B cell (primary cell): ENCODE measurements at places on chromosomes 11 and 22.

DNA sequence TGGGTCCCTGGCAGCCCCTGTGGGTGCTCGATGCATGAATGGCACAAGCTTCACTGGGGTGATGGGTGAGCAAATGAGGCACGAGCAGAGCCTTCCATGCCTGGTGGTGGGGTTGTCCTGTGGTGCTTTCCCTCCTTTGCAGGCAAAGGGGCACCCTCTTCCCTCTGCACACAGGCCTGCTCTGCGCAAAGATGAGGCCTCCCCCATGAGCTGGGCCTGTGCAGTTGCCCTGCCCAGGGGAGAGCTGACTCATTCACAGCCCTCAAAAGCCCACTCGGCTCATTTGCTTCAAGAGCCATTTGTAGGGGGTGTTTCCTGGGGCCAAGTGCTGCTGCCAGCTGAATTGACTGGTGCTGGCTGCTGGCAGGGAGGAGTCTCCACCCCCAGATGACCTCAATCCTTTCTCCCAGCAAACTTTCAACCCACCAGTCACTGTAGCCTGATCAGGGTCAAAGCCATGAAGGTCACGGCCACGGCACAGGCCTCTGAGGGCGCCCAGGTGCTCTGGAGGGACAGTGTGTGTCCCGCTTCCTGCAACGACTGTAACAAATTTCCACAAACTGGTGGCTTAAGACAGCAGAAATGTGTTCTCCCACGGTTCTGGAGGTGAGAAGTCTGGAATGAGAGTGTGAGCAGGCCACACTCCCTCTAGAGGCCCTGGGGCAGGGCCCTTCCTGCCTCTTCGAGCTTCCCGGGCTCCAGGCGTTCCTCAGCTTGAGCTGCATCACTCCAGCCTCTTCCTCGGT, 48.8 kb upstream of the ANO1 start:
- DNase-seq: no peak

DNA sequence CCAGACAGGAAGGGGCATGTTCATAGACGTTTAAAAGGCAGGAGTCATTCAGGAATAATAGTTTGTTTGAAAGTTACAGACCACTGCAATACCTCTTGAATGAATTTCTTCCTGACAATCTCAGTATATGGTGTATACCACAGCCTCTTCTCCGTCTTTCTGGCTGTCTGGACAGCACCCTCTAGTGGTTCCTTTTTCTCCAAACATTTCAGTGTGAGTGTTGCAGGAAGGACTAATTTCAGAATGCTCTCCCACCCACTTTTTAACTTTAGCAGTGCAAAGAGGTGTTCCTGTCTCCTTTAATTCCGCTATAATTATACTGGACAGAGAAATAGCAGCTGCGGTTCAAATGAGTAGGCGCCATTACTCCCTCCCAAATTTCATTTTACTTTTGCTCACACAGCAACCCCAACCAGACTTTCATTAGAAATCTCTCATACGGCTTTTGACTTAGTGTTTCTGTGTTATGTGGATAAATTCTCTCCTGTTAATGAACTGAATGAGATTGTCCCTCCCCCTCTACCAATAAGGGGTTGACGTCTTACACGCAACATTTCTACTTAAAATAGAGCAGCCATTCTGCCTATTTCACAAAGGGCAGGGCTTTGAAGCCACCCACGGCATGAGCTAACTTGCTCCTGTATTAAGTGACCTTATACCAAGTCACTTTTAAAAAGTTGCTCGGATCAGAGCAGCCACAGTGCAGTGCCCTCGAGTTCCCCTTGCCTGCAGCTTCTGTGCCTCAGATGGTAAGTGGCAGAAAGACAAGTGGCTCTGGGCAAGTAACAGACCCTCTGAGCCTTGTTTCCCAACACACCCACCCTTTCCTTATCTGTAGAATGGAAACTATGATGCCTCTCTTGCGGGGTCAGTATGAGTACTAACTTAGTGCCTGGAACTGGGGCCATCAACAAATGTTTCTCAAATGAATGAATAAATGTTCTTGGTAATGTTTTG, 368.6 kb downstream of the OPCML start:
- DNase-seq: no peak

DNA sequence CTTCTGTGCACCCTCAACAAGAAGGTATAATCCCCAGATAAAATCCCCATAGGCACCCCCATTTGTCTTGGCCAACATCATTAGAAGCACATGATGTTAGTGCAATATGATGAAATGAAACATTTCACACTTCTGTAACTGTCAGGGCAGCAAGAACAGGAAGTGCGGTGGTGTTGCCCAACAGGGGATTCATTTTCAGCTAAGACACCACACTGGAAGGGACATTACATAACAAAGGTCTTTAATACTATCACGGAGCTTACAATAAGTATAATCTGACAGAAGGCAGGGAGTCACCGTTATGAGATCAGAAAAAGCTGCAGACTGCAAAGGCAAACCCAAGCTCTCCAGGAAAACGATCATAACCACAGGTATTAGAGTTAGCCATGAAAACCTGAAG, 2.0 kb downstream of the OR52W1 start:
- DNase-seq: no peak

GRCh38 chr11:133981156-133981555, 24.4 kb upstream of the IGSF9B start:
- DNase-seq: no peak

DNA sequence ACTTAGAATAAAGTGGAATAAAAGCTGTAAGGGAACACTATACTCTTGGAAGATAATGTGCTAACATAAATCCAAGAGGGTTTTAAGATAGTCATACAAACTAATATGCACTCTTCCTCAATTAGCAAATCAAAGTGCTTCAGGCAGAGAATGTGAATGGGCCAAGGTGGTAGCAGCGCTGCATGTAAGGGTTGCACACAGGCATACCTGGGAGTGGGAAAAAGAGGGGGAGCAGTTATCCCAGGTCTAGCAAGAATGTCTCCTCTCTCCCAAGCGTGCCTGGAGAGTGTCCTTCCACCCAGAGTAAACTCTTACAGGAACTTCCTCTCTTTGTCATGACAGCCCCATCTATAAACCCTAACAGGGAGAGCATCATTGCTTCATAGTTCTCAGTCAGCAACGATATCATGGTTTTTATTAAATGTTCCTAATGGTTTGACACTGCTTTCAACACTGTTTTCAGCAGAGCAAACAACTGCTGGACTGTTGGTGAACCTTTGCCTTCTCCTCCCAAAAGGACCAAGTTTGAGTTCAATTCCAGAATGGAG, 61.6 kb downstream of the SYTL2 start:
- no peak for DNase-seq

DNA sequence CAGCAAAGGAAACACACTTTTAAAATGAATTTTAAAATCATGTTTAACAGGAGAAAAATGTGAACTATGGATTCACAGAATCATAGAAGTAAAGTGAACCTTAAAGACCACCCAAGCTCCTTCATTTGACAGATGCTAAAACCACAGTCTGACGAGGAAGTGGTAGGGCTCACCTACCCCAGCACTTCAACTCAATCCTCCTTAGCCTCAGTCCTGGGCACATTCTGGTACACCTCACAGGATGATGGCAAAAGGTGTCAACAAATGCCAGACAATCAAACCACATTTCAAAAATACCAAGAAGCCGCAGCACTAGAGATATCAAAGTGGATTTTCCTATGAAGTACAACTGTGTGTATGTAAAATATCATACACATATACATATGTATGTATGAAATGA, 43.1 kb downstream of the PITPNB start:
- no peak for DNase-seq

DNA sequence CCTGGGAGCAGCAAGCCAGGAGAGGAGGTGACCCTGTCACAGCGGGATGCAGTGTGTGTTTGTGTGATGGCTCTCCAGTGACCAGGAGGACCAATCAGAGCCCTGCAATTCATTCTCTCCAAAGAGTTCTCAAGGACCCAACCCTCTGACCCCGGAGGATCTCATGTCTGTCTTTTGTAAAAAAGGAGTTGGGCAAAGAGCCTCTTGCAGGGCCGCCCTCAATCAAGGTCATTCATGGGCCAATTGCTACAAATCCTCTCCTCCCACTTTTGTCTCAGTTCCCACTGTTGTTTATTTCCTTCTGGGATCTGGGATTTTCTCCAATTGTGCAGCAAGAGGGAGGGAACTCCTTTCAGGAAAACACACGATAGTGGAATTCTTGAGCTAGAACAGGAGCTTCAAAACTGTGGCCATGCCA, 4.0 kb downstream of the TECTA start:
- DNase-seq: no peak

- DNase-seq: peak; percentile 39
Observed at GRCh38 chr11:748007-748359, 719 bp downstream of the TALDO1 start.

DNA sequence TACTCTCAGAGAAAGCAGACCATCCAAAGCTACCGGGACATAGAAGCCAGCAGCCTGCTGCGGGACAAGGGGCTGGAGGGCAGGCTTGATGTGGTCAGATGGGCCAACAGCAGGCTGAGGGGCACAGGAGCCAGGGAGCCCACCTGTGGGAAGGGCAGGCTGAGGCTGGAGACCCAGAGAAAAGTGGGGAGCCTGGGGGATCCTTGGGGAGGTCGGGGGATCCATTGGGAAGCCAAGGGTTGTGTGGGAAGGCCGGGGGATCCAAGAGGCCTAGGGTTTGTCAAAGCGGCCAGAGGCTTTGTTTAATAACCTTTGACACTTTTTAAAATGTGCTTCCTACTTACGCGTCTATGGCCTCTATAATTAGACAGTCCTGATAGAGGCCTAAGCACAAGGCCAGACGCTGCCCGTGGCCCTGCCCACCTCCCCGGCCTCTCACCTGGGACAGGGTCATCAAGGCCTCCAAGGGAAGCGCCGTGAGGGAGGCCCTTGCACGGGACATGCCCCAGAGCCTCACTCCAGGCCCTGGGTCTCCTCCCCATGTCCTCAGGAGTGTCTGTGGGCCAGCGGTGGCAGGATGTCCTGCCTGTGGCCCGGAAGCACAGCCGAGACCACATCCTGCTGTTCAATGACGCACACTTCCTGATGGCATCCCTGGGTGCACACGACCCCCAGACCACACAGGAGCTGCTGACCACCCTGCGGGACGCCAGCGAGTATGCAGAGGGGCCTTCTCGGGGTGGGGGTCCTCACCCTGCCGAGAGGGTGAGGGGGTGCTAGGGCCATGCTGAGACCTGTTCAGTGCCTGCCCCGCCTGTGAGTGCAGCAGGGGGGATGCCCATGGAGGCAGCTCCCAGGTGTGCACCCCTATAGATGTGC, 8.6 kb upstream of the GTSE1 start:
- DNase-seq: peak; percentile 50

DNA sequence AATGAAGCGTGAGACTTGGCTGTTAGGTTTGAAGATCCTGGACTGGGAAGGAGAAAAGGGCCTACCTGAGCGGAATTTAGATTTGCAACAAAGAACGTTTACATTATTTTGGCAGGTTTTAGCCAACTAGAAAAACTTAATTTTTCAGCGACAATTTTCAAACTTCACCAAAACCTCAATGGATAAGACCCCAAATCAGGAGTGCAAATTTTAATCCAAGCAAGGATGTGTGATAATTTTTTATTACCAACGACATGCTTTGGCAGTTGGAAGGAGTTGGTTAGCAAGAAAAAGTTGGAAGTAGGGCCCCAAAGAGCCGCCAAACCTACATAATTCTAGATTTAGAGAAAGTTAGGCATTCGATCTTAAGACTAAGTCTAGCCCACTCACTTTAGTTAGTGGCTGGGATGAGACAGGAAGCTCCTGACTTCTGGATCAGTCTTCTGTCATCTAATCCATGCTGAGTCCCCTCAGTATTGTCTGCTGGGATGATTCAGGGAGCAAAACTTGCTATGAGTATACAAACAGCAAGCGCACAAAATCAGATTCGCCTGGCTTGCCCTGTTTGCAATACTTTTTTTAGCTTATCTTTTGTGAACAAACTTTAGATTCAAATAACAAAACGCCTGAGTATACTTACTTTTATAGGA, 787 bp upstream of the RDX start:
- DNase-seq: peak; percentile 20

GRCh38 chr22:26127126-26127525, 42.1 kb upstream of the SEZ6L start:
- no peak for DNase-seq

DNA sequence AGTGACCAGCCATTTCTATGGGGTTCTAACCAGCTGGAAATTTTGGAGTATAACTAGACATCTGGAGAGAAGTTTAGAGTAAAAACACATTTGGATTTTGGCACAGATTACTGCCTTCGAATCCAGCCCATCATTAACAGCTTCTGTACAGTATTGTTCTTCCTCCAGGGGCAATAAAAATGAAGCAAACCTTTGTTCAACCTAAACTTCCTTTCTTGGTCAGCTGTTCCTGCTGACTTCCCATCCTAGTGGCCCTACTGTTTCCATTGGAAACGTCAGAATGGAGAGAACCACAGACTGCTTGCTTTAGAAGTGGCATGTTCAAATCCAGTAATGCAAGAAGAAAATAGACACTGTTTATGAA, 203.7 kb upstream of the MTMR2 start:
- DNase-seq: no peak

DNA sequence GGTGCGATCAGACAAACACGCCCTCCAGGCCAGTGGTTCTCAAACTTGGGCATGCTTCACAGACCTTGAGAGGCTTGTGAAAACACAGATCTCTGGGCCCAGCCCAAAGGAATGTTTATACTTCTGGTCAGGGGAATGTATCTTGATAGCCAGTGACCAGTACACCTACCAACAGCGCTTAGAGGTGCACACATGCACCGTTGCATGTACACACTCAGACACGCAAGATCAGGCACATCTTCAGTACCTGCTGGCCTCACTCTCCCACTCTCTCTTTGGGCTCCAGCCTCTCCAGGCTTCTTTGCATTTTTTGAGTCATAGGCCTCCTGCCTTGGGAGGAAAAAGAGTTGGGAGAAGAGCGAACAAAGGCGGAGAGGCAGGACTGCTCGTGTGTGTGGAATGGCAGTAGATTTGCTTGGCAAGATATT, 11.7 kb upstream of the FXYD6 start:
- no peak for DNase-seq

DNA sequence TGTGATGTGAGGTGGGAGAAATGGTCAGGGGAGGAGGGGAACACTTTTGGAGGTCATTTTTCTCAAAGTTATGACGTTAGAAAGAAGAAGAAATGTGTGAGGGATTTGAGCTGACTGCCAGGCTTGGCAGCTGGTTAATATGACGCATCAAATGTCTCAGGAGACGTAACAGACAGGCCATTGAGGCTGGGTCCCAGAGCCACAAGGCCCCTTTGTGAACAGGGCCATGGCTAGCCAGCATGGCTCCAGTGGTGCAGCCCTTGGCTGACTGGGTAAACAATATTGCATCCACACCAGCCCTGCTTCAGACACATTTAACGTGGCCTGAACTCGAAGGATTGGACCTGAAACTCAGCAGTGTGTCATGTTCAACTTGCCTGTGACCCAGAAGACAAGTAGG, 34.3 kb downstream of the AMOTL1 start:
- no peak for DNase-seq

DNA sequence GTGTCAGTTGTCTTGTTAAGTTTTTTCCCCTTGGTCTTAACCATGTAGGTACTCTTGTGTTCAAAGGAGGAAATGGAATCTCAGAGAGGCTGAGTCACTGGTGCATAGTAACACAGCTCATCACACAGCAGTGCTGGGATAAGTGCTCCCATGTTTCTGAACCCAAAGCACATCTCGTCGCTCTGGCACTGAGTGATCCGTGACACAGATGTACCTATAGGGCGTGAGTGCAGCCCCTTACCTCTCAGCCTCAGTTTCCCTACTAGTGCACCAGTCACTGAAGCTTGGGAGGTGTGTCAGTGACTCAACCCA, 234.0 kb downstream of the ST3GAL4 start:
- no peak for DNase-seq
